ENCODE measurements at places on chromosomes 7 and 10. TPM values are rescaled to one million over a fixed set of nuclear protein-coding genes. Genes with fewer than 3 reads are reported as not detected.

Gene SLC39A12
- total RNA-seq: not detected

Gene CASD1
- 16.4 TPM for total RNA-seq

Gene SDK1
- 1.3 TPM for total RNA-seq

Gene FLNC
- total RNA-seq: 0.05 TPM

Gene EBLN1
- total RNA-seq: not detected

Gene ABCB4
- not detected for total RNA-seq

Gene TMEM229A
- not detected for total RNA-seq

Gene MYO1G
- total RNA-seq: 406 TPM

Gene NODAL
- total RNA-seq: not detected

Gene PNLIP
- not detected for total RNA-seq

Gene H2BK1
- total RNA-seq: not detected

Gene AFAP1L2
- 0.98 TPM for total RNA-seq

DNA sequence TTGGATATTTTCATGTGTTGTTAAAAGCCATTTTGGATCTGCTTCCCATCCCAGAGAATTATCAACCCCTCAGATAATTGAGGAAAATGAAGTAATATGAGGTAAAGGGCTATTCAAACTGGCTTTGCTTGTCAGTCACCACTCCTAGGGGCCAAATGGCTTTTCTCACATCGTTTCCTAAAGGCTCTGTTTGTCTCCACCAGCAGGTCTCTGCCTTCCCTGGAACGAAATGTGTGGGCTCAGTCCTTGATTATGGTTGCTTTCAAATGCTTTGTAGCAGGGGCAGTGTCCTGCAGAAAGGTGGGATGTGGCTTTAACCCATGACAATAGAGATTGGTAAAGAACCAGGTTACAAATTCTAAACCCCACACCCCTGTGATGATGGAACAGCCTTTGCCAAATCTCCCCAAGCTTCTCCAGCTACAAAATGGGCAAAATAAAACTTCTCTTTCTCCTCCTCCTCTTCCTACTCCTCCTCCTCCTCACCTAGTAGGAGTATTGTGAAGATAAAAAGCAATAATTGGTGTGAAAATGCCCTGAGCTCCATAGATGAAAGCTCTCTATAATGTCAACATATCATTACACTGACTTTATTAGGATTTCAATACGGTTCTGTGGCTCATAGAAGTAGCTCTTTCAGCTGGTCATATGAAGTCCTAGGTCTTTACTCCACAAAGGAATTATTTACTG lies 127.6 kb downstream of the CHN2 start:
- no peak for DNase-seq

DNA sequence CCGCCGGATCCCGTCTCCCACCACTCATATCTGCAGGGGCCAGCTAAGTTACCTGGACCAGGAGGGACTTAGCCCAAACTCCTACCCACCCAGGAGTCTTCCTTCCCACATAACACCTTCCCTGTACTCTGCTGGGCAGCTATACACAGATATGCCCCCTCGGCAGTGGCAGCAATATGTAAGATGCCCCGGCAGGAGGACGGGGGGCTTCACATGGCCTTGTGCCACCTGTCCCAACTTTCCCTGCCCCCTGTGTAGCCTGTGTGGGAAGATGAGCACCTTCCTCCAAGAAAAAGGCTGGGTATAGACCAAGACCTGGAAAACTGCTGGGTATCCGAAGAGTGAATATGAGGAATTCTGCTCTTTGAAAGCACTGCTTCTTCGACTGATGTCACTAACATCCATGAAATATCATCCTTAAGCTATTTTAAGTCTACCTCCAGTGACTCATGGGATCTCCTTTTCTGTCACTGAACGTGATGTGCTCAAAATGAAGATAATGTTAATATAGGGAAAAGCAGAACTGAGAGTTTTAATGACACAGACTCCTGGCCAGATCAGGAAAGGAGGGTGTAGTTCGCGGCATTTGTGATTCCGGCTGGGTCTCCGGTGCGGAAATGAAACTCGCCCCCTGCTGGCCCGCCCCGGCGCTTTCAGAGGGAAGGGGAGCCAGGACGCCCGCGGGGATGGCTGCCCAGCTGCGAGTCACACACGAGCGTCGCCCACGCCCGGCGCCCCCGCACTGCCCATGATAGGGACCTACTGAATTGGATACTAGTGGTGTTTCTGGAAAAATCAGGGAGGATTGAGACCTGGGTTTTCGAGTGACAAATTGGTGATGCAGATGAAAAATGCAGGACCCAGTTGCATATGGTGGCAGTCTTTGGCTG lies 256.9 kb upstream of the NFE2L3 start:
- peak; percentile 74 for DNase-seq

DNA sequence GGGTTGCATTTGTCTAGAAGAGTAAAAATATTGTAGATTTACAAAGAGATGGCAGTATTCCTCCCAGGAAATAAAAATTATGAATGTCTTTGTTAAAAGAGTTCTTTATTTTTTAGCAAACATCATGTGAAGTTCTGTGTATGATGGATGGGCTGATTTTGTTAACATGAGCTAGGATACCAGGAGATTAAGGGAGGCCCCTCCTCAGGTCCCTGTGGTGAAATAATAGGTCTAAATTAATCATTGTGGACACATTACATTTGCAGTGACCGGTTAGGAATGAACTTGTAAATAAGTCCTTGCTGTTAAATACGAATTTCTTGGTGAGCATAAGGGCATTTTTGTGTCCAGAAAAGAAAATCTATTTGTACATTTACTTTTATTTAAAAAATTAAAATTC lies 339.4 kb upstream of the PHF14 start:
- no peak for DNase-seq

- DNase-seq: peak; percentile 61
Measured at GRCh38 chr7:35035511-35035961, 1.7 kb downstream of the DPY19L1 start.

GRCh38 chr7:2511769-2512168 lies 7.8 kb upstream of the LFNG start:
- DNase-seq: no peak

DNA sequence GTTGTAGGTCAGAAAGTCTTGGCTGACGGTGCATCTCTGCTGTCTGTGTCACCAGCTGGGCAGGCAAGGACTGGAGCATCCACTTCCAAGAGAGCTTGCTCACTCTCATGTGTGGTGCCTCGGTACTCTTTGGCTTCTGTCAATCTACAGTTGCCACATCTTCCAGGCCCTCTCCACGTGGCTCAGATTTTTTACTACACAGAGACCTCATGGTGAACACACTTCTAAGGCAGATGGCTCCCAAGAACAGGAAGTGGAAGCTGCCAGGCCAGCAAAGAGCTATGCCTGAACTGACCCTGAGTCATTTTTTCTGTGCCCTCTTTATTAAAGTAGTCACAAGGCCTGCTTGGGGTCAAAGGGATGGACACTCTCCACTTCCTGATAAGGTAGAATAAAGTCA lies 351.5 kb upstream of the AUTS2 start:
- DNase-seq: no peak

GRCh38 chr10:76764177-76764576 lies 873.4 kb downstream of the KCNMA1 start:
- no peak for DNase-seq

GRCh38 chr7:155846936-155847335 lies 34.7 kb upstream of the SHH start:
- DNase-seq: no peak

GRCh38 chr10:1736972-1737221 lies 428 bp downstream of the ADARB2 start:
- DNase-seq: no peak

GRCh38 chr7:20316706-20317105 lies 14.0 kb upstream of the ITGB8 start:
- DNase-seq: no peak

GRCh38 chr10:122636953-122637352 lies 62.7 kb downstream of the C10orf120 start:
- DNase-seq: no peak

DNA sequence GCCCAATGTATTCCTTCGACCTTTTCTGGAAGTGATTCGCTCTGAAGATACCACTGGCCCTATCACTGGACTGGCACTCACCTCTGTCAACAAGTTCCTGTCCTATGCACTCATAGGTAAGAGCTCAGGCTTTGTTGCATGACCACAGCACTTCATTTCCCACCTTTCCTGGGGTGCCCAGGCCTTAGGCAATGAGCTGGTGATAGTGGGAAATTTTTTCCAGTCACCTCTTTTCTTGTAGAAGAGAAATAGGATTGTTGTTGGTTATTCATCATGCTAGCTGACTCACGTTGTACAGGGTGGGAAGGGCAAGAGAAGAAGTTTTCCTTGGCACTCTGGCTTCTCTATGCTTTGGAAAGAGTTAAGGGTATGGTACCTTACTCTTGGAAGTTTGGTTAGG lies 51.4 kb upstream of the NFKB2 start:
- DNase-seq: no peak

GRCh38 chr7:2621061-2621828 lies 10.5 kb upstream of the TTYH3 start:
- no peak for DNase-seq

DNA sequence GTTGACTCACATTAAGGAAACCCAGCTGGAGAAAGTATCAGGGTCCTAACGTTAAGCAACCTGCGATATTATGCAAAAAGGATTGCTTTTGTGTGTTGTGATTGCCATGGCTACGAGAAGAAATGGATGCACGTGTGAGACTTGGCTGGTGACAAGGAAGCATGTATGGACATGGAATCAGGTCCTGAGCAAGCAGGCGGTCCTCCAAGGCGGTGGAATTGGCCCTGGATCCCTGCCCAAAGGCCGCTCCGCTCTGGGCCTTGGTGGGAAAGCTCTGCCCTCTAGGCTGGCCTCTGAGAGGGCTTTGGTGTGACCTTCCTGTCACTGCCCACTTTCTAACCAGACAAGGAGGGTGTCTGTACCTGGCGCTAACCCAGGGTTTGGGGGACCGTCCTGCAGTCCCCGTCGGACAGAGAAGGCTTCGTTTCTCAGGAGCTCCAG lies 192.1 kb downstream of the EBF3 start:
- no peak for DNase-seq

DNA sequence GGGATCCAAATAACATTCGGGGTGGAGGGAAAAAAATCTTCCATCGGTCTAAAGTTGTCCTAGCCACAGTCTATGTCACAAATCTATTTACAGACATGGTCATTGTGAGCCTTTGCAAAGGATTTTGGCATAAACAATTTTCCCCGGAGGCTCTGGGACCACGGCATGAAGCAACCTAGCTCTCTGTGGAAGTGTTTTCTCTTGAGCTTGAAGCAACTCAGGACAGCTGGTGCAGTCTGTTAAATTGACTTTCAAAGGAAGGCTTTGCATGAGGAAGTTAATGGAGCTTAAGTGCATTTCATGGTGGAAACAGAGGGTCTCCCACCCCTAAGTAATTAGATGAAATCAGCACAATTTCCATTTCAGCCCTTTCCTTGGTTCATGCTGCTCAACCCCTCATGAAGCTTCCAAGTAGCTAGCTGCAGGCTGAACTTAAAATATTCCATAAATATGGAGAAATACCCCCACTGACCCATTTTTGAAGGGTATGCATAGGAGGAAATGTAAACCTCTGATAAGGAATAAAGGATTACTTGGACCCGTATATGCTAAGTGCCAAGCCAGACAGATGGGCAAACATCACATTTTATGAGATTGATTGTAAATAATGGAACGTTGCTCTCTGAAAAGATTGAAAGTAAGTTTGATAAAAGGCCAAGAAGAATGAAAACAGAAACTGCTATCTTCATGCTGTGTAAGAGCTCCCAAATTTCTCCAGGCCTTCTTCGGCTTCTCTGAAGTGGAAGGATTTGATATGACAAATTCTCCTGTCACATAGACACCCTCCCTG lies 39.9 kb downstream of the CCDC3 start:
- DNase-seq: no peak

- DNase-seq: no peak
Measured at GRCh38 chr10:98097616-98098015, 36.8 kb upstream of the R3HCC1L start.

DNA sequence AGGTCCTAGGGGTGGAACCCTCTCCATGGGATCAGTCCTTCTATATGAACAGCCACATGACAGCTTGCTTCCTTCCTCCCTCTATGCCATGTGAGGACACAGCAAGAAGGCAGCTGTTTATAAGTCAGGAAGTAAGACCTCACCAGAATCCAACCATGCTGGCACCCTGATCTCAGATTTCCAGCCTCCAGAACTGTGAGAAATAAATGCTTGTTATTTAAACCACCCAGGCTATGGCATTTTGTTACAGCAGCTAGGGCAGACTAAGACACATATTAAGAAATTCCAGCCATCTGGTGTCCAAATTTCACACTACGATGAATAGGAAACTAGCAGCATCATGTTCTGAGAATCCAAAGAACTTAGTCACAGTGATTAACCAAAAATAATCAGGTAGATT lies 140.1 kb downstream of the ZFAND4 start:
- DNase-seq: no peak

- no peak for DNase-seq
Measured at GRCh38 chr7:7498856-7499255, 36.8 kb downstream of the COL28A1 start.

GRCh38 chr10:60950300-60950699 lies 6.3 kb upstream of the RHOBTB1 start:
- DNase-seq: no peak

DNA sequence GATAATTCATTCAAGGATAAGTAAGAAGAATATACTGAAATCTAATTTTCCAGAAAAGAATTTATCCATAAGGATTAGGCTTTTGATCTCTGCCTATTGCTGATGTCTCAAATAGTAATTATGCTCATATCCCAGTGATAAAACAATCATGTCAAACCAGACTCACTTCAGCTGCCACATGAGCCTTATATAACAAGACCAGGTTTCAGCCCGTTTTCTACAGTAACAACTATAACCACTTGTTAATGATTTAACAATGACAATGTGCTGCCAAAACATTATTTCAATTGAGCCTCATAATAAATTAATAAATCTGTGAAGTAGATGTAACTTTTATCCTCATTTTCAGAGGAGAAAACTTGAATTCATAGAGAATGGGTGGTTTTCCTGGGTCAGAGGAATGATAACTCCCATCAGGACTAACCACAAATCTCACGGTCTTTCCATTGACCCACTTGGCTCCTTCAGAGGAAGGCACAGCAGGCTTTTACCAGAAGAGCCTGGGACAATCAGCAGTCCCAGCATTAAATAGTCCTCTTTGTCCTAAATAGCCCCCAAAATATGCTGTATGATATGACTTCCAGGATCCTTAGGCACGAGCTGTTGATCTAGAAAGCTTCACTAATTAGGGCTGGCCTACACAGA lies 42.5 kb upstream of the SLIT1 start:
- no peak for DNase-seq
